ENCODE measurements at places on chromosomes 6 and 20.

- DNase-seq: no peak
These were observed 49.1 kb upstream of the CCR6 start for GRCh38 chr6:167073679-167074274.

DNA sequence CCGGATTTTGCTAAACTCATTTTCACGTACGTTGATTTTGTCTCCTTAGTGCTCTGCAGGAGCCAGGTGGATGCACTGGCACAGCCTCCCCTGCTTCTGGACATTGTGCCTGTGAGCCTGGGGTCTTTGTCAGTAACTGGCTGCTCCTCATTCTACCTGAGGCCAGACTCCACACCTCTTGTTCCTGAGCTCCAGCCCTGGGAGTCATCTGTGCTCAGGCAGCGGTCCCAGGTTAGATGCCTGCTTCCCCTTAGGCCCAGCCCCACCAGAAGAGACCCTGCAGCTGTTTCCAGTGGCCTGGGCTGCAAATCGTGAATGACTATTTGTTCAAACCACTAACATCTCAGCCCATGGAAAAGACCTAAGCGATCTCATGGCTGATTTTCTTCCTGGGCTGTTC is 129.1 kb downstream of the ERMARD start:
- DNase-seq: no peak

DNA sequence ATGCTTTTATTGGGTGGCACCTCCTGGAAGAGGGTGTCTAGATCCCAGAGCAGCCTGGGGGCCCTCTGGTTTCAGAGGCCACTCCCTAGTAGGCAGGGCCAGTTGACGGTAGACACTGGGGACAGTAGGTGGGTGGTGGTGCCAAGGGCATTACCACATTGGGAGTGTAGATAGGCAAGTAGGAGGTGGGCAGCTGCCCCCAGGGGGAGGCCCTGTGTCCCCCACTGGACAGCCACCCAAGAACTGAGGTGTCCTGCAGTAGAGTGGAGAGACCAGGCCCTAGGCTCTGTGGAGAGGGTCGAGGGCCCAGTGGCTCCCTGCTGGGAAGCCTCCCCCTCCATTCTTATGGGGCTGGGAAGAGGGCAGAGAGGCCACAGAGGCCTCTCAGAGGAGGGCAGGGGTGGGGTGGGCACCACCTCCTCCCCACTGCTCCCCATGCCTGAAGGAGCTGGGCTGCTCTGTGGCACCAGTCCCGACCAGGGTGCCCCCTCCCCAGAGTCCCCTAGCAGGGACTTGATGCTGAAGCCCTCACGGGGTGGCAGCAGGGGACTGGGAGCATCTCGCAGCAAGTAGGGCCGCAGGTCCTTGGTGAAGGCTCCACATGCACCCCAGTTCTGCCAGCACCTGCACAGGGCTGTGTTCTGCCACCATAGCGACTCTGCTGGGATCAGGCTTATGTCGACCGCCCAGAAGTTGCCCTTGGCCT is 305.0 kb upstream of the KCNQ5 start:
- no peak for DNase-seq

DNA sequence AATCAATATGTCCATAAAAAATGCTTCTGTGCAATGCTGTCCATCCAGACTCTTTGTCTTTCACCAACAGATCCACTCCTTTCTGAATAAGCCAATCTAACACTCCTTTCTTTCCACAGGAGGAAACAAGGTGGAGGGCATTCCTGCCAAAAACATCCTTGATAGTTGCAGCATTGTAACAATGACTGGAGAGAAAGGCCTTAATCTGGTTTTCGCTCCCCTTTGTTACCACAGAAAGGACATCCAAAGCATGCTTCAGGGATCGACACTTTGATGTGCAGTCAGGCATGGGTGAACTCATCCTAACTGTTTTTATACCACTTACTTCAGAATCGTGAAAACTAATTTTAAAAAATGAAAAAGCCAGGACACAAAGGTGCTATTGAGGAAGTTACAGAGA is 7.4 kb downstream of the IBTK start:
- no peak for DNase-seq

Measured in GM23248 (cell line).